ENCODE measurements at places on chromosomes 6 and 20.
A peak's percentile ranks its signal among the peaks of the same experiment; 100 is the strongest.

DNA sequence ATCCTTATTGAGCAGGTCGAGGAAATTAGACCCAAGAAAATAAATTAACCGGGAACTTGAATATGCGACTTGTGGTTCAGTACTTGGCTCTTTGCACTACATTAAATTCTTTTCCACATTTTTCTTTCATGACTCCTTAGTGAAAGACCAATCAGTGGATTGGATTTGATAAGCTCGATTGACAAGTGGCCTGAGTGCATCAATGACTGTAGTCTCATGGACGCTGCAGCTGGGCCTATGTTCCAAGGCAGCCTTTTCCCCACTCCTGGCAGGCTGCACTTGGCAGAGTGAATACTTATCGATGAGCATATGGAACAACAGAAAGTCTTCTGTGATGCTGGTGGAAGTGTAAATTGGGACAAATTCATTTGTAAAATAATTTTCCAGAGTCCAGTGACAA lies 210.8 kb upstream of the EXOC2 start:
- no peak for DNase-seq

DNA sequence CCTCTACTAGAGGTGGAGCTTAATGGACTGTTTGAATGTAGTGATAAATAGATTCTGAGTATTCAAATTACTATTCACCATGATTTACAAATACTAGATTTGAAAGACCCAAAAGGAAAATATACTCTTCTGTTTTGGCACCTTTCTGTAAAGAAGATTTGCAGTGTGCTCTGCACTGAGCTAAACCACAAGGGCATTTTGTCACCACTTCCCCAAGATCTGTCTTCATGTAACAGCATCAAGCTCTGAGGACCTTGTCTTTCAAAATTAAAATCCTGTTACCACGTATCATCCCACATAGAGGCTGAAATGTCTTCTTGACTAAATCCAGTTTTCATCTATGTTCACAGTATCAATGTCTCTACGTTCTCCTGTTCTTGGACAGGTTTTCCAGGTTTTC lies 3.3 kb upstream of the PGK2 start:
- no peak for DNase-seq

DNA sequence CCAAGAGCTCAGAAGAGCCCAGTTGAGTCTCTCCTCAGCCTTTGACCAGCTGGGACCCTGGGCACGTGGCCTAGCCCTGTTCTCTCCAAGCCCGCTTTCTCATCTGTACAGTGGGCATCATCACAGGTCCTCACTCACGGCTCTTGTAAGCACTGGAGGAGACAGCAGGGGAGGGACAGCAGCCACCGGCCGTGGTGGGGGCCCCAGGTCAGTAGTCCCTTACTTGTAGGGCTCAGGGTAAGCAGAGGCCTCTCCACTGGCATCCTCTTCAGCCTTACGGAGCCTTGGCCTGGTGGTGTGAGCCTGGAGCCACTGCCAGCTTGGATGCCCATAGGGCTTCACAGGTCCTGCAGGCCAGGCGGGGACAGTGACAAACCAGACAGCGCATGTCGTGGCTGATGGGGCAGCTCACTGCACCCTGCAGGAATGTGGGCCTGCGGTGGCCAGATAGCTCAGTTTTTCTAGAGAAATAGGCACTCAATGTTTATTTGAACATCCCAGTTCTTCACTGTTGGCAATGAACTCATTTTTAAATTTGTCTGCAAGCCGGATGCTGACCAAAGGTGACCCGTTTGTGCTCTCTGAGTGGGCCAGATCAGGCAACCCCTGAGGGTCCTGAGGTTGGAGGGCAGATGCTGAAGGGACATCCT lies 65.1 kb downstream of the ADNP start:
- no peak for DNase-seq

DNA sequence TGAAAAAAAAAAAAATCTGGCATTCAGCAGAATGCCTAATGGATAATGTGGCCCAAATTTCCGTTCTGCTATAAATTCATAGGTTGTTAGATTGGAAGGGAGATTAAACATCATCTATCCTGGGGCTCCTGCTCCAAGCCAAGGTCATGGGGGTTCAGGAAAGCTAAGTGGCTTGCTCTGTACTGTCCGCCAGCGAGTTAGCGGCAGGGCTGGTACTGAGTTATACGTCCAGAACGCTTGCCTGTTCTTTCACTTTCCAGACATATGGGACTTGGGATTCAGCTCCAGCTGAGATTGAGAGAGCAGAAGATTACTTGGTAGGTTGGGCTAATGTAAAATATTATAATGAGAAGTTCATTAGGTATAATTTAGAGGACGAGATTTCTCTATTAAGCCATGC lies 858 bp downstream of the RWDD1 start:
- peak; percentile 69 for DNase-seq

DNA sequence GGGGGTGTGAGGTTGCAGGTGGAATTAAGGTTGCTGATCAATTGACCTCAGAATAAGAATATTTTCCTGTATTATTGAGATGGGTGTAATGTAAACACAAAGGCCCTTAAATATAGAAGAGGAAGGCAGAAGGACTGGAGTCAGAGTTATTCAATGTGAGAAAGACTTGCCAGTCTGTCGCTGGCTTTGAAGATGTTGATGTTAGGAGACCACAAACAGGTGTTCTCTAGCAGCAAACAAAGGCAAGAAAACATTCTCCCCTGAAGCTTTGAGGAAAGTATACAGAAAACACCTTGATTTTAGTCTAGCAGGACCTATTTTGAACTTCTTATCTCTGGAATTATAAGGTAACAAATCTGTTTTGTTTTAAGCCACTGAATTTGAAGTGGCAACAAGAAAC lies 138.9 kb upstream of the PTPRK start:
- DNase-seq, result no peak

DNA sequence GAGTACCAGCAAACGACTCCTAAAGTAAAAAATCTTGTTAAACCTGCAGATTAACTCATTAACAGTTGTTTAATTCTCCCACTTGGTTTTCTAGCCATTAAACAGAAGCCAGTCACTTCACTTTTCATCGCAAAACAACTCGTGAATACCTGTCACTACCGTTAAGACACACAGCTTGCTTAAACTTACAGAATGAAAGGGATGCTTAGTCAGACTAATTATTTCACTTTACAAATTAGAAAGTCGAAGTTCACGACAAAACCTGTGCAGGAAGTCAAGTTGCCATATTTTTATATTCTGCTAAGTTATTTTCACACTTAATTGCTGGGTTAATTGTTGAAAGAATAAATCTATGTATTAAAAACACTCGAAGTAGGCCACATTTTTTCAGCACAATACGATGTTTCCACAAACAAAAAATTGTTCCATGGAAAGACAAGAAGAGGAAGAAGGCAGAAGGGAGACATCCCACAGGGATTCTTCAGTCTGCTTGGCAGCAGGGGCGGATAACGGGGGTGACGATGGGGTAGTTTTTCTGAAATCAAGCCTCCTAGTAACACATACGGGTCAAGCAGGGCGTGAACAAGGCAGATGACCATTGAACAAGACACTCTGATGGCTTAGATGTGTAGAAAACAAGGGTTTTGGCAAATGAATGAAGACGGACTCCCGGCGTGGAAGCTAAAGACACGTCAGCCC lies 933 bp downstream of the SSR1 start:
- peak; percentile 9 for DNase-seq

GRCh38 chr20:4763261-4763660 lies 41.6 kb downstream of the PRND start:
- DNase-seq, result no peak

DNA sequence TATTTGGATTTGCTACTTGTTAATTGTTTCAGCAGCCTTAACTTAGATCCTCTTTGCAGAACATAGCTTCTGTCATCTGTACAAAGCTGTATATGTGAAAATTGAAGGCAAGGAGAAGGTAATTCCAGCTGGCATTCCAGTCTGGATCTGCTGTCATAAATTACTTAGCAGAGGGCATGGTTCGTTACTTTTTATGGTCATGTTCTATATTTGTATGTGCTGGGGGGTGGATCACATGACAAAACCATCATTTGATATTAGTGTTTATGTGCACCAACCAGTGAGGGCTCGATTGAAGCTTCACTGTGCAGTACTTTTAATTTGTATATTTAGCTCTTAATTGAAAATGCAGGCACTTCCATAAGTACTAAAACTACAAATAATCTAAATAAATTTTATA lies 80.2 kb downstream of the CAP2 start:
- DNase-seq, result no peak

- DNase-seq, result no peak
These were observed 894.3 kb downstream of the TFAP2A start for GRCh38 chr6:9520417-9521151.

DNA sequence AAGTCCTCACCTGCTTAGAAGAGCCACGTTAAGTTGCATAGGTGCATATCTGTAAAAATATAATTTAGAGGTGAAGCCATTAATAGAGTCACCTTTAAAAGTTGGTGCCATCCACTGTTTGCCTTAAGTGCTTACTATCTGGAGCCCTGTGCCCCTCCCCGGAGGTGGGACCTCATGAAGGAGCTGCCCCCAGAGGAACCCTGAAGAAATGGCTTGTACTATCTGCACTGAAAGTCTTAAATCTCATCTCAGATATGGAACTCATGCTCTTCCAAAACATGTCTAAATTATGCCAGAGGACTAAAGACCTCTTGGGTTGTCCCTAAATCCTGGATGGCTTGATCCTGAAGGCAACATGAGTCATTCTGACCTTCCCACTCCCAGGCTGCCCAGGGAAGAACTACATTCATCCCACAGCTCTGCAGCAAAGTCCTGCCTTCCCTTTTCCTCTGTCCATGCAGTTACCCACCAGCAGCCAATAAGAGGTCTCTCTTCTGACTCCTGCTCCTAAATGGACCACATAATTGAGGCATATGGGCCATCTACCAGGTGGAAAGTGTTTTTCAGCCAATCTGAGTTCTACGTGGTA lies 85.3 kb downstream of the ASXL1 start:
- no peak for DNase-seq

DNA sequence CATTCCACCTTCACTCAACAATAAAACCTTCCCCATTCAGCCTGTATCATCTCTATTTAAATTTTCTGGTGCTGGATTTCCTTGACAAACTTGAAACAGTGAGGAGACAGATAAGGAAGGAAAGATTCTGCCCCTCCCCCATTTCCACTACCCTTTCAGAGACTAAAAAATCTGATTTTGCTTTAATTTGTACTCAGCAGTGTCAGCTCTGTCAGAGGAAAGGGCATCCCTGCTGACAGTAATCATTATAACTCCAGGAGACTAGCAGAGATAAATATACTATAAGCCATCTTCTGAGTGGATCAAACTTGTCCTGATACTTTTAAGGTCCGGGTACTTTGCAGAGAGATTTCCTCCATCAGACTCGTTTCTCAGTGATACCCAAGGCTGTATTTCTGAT lies 155.6 kb downstream of the SAMD5 start:
- no peak for DNase-seq

- DNase-seq, result peak; percentile 63
These were observed at the start of gene NINL for GRCh38 chr20:25584905-25585704. NINL (minus strand) TSS chr20:25585531; CDS start chr20:25526587, 58,944 bp downstream.

GRCh38 chr6:158023597-158023939 lies 41.9 kb downstream of the SYNJ2 start:
- no peak for DNase-seq

DNA sequence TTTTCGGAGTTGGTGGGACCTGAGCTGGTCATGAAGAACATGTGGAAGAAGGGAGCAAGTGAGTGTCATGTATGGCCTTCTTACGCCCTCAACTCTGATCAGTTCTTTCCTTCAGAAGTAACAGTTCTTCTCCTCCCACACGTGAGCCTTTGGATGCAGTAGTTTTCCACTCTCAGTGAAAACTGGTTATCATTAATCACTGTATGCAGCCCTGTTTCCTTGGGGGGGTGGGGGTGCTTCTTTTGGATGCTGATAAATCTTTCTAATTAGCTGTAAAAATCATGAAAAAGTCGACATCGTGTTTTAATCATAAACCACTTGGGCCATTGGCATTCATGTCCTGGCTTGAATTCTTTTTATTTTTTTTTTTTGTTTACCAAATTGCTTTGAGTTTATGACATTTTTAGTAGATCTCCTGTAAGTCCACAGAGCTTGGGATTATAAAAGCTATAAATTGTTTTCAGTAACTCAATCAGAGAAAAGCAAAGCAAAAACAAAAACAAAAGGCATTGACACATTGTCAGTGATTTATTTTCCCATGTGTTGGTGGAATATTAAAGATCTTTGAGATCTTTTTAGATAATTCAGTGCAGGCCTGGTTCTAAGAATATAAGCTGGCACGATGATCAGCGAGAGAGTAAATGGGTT lies 84.8 kb downstream of the TRMT11 start:
- no peak for DNase-seq

GRCh38 chr6:122818866-122819265 lies 29.8 kb downstream of the SMPDL3A start:
- DNase-seq, result no peak

DNA sequence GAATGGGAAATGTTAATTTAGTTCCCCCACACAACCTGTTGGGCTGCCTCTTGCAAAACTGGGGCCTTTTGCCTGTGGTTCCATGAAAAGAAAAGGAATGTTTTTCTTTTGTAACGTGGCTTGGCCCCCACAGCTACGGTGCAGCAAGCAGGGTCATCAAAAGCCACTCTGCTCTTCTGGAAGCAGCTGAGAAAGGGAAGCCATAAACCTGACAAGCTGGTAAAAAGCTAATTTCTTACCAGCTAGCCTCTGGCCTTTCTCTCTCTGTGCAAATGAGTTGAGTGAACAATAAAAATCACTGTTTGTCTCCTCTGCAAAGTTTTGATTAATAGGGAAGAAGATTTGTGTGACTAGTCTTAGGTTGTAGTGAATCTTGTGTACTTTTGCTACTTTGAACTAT lies 23.5 kb upstream of the NOTCH4 start:
- DNase-seq, result no peak

GRCh38 chr6:95685822-95686221 lies 108.5 kb downstream of the MANEA start:
- no peak for DNase-seq

DNA sequence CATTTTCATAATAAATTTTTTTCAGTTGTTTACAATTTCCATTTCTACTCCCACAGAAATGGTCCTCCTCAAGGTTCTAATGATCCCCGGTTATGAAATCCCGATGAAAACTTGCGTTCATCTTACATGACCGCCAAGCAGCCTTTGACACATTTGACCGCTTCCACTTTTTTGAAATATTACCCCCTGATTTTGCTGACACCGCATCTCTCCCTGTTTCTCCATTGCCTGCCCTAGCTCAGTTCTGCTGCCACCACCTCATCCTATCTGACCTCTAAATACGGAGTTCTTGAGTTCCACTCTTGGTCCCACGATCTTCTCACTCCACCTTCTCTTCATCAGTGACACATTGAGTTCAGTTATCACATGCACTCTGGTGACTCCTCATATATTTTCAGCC lies 74.1 kb downstream of the SLC35B3 start:
- no peak for DNase-seq

DNA sequence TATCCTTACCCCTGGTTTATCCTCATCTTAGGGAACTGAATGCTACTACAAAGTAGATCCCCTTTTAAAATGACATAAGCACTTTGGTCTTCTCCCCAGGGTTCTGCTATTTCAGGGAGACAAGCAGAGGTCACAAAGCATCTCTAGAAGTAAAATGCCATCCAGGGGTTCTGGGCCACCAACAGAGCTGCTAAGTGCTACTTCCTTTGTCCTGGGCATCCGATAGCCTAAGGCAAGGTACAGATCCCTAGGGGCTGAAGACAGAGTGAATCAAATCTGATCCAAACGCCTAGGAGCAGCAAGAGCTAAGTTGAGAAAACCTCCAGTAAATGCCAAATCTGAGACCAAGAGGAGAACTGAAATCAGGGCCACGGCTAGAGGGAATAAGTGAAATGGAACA lies 161.2 kb downstream of the PTPRT start:
- DNase-seq, result no peak

- no peak for DNase-seq
These were observed 124.4 kb downstream of the PTPRT start for GRCh38 chr20:43065299-43065698.
